Stimulated activated naive CD8-positive, alpha-beta T cell treated with anti-CD3 and anti-CD28 coated beads, Interleukin-15, Interleukin-2, amounts not matched to agents 100 U/mL and 50 U/mL, for 24 hours (primary cell): ENCODE measurements at places on chromosomes 1 and 21.

GRCh38 chr1:153506831-153507413 is 28.9 kb downstream of the S100A6 start:
- DNase-seq = no peak

DNA sequence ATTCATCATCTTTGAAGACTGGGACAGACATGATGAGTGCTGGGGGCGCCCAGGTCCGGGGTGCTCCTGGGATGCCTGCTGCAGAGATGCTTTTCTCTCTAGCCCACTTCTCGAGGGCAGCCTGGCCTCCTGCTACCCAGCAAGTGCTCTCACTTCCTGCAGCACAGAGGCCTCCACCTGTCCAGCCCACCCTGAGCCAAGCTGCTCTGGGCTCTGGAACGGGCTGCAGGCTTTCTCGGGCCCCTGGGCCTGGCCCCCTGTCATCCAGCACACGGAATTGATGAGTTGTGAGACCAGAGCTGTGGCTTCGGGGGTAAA is 469.5 kb upstream of the VAMP3 start:
- no peak for DNase-seq

GRCh38 chr1:22101199-22101598 is 41.7 kb downstream of the WNT4 start:
- no peak for DNase-seq

- no peak for DNase-seq
Measured at GRCh38 chr1:31399976-31400375, 13.0 kb upstream of the SERINC2 start.

- DNase-seq = no peak
Measured at GRCh38 chr1:58620259-58620658, 43.2 kb upstream of the TACSTD2 start.

DNA sequence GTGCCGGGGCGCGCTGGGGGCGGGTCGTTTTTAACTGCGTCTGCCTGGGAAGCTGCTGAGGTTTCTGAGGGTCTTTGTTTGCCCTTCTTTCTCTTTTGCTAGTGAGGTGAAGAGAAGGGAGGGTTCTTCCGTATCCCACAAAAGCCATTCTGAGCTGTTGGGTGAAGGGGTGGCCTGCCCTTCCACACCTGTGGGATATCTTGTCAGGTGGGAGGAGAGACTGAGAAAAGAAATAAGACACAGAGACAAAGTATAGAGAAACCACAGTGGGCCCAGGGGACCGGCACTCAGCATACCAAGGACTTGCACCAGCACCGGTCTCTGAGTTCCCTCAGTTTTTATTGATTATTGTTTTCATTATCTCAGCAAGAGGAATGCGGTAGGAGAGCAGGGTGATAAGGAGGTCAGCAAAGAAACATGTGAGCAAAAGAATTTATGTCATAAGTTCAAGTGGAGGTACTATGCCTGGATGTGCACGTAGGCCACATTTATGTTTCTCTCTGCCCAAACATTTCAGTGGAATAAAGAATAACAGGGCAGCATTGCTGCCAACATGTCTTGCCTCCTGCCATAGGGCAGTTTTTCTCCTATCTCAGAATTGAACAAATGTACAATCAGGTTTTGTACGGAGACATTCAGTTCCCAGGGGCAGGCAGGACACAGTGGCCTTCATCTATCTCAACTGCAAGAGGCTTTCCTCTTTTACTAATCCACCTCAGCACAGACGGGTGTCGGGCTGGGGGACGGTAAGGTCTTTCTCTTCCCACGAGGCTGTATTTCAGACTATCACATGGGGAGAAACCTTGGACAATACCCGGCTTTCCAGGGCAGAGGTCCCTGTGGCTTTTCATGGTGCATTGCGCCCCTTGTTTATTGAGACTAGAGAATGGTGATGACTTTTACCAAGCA is 972 bp downstream of the PGBD2 start:
- DNase-seq = no peak

DNA sequence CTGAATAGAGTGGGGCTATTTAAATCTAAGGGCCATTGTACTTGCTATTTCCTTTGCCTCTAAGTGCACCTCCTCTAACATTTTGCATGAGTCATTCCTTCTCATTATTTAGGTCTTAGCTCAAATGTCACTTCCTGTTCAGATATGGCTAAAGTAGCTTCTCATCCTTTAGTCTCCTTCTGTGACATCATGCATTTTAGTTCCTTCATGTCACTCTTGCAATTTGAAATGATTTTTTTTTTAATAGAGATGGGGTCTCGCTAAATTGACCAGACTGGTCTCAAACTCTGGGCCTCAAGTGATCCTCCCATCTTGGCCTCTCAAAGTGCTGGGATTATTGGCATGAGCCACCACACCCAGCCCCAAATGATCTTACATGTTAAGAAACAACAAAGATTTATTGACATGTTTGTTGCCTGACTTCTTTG is 6.6 kb downstream of the TBX19 start:
- DNase-seq = no peak

- no peak for DNase-seq
Measured at GRCh38 chr1:71762514-71763255, 519.7 kb downstream of the NEGR1 start.

DNA sequence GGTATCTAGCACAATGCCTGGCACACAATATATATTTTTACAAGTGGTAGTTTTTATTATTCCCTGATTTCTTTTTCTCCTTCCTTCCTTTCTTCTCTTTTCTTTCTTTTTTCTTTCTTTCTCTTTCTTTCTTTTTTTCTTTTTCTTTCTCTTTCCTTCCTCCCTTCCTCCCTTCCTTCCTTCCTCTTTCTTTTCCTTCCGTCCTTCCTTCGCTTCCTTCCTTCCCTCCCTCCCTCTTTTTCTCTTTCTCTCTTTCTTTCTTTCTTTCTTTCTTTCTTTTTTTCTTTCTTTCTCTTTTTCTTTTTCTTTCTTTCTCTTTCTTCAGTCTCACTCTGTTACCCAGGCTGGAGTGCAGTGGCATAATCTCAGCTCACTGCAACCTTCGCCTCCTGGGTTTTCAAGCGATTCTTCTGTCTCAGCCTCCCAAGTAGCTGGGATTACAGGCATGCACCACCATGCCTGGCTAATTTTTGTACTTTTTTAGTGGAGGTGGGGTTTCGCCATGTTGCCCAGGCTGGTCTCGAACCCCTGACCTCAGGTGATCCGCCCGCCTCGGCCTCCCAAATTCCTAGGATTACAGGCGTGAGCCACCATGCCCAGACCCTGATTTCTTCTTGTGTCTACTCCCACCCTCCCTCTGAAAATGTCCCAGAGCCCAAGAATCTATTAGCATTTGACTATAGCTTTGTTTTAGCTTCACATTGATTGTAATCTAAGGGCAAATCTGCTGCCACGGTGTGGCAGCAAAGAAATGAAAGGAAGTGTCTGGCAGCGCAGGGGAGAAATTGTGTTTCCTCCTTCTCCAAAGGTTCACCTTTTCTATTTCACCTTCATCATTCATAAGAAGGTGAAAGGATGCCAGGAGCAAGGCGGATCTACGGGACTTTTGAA is 19.9 kb upstream of the ABCB10 start:
- no peak for DNase-seq

DNA sequence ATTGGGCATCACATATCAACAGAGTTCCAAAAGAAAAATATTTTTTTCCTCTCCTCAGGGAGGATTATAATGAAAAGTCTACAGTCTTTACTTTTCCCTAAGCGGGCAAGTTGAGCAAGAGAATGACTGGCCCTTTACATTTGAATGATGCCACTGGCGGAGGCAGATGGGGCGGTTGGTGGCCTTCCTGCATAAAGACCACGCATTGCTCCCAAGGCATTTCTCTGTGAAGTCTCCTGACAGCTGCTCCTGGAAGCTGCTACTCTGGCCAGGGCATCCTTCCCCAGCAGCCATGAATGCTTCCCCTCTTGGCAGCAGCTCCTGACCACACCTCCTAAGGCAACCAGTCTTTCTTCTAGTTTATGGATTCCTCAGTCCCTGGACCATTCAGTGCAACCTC is 161.1 kb upstream of the RRP15 start:
- DNase-seq = no peak

GRCh38 chr1:178371235-178371634 is 125.5 kb downstream of the CLEC20A start:
- DNase-seq = no peak

DNA sequence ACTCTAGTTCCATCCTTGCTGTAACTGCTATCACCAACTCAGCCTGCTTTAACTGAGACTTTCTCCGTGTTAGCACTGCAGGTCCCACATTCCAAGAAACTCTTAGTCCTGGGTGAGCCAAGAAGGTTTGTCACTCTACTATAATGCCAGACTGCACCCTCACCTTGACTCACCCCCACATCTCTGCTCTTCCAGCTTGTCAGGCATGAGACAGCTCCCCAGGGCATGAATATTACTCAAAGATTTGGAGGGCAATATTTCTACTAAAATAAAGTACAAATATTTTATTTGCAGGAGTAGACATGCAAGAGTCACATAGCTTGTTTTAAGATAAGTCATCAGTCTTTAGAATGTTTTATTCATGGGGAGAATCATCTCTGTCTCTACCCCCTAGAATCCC is 110.2 kb downstream of the MATN1 start:
- no peak for DNase-seq

- DNase-seq = no peak
Measured at GRCh38 chr1:9044236-9044635, 18.0 kb upstream of the SLC2A7 start.

GRCh38 chr1:197892684-197893083 is 9.7 kb upstream of the C1orf53 start:
- DNase-seq = no peak

DNA sequence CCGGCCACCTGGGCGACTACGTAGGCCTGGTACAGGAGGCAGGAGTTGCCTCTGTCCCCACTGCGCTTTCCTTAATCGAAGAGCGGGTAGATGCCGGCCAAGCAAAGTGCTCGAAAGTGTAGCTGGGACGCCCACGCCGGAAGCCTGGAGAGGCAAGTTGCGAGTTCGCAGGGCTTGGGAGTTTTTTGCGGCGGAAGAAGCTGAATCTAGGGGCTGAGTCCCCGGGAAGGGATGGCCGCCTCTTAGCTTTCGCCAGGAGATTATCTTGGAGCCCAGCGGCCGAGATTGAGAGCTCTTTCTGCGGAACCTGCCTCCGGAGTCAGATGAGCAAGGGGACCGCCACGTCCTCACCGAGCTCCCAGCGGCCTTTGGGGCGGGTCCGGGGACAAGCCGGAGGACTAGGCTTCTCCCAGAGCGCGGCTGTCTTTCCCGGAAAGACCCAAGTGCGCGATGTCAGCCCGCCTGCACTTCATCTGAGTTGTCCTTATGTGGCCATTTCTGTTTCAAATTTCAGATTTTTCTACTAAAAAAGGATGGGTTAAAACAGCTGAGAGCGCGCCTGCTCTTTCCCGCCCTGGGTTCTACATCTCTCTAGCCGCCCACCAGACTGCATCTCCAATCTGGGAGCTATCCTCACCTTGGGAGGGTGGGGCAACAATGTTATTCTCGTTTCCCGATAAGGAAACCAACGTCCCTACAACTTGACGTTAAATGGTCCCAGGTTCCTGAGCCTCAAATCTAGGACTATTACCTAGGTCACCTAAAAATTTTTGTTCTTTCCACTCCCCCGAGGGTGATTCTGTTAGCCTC is 12.4 kb upstream of the TBX15 start:
- no peak for DNase-seq

- DNase-seq = no peak
Measured at GRCh38 chr21:27590271-27590670, 623.4 kb upstream of the ADAMTS5 start.

- no peak for DNase-seq
Measured at GRCh38 chr1:172135076-172135672, 285.3 kb upstream of the C1orf105 start.

DNA sequence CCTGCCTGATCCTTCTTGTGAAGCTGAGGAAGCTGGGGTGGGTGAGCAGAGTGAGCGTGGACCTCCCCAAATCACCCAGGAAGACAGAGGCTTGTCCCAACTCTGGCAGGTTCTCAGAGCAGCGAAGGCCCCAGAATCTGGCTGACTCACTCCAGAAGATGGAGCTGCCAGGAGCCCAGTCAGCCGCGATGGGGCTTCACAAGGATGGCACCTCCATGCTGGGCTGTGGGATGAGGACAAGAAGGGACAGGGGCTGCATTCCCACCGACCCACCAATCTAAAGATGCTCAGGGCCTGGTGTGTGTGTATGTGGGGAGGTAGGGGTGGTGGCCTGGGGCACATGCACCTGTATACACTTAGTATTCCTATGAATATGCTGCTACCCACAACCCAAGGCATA is 52.9 kb downstream of the ATP1A1 start:
- no peak for DNase-seq

DNA sequence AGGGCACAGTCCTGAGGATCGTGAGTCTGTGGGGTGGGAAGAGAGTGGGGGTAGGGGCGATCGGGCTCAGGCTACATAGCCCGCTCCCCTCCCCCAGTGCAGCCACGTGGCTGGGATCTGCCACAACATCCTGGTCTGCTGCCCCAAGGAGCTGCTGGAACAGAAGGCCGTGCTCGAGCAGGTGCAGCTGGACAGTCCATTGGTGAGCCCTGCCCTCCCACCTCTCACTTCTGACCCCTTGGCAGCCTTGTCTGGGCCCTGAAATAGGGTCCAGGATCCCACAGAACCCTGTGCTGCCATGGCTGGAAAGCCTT is 5.0 kb downstream of the CNKSR1 start:
- no peak for DNase-seq

DNA sequence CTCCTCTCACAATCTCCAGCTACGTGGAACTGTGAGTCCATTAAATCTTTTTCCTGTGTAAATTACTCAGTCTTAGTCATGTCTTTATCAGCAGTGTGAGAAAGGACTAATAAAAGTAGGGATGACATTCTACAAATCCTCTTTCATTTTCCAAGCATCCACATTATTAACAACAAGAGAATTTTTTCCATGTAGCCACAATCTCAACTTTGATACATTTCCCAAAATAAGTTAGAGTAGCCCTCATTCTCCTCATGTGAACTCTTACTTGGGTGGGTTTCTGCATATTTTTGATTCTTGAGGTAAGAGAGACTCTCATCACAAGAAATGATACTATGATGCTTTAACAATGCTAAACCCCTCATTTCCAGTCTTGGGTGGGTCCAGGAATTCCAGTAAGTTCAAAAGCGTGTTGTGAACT is 52.8 kb downstream of the TNFSF18 start:
- no peak for DNase-seq

GRCh38 chr1:54277451-54278341 is 77.7 kb downstream of the MRPL37 start:
- no peak for DNase-seq
